ENCODE measurements at places on chromosomes 6 and 20.

- no peak for DNase-seq
These were observed 136.4 kb downstream of the LINC00237 start for GRCh38 chr20:20969701-20970280.

- DNase-seq: no peak
These were observed 811.5 kb downstream of the TENT5A start for GRCh38 chr6:80940976-80941375.

DNA sequence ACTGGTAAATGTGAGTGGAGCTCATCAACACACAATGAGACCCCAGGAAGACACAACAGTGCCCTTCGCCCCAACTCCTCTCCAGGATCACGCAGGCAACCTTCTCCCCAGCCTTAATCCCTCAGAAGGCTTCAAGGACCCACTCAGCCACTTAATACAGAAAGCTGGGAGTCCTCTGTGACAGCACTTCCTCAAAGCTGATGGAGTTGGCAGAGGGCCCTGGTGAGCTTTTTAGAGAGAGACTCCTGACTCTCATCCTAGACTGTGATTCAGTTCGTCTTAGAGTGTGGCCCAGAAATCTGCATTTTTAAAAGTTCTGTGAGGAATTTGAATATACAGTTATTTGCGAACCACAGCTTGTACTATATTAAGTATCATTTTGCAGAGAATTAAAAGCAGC is 187.7 kb downstream of the UST start:
- DNase-seq: no peak

DNA sequence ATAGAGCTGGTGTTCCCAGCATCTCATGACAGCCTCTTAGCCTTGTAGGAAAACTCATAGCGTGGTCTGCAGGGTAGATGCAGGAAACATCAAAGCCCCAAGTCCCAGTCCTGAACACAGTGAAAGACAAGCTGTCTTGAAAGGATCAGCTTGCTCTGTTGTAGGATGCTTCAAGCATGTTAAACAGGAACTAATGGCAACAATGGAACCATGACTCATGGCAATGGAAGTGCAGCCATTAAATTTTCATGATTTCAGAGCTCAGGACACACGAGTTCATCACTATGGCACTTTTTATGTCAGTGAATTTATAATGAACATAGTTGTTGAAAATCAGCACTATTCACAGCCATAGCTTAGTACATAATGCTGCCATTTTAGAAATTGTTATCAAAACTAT is 367.7 kb downstream of the KIF16B start:
- no peak for DNase-seq

DNA sequence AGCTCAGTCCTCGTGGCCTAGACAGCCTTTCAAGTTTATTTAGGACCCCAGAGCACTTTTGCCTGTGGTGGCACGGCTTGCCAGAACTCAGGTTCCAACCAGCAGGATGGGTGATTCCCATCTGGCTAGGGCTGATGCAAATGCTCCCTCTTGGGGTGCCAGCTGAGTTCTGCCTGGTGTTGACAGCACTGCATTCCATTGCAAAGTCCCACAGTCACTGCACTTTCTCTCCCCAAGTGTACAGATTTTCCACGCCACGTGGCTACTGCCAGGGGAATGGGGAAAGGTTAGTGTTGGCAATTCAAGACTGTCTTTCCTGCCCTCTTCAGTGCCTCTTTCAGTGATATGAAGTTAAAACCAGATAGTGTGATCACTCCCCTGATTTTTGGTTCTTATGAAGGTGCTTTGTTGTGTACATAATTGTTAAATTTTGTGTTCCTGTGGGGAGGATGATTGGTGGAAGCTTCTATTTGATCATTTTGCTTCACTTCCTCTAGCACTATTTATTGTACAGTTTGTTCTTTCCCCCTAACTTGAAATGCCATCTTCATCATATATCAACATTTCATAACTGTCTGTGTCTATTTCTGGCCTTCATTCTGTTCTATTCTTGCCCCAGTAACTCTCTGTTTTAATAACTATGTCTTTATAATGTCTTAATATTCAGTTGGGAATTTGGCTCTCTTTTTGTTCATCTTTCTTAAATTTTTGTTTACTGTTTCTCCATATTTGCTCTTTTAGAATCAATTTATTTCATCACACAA is 86.2 kb downstream of the CFAP61 start:
- no peak for DNase-seq

- DNase-seq: no peak
These were observed 391.7 kb upstream of the SPTLC3 start for GRCh38 chr20:12617076-12617475.

DNA sequence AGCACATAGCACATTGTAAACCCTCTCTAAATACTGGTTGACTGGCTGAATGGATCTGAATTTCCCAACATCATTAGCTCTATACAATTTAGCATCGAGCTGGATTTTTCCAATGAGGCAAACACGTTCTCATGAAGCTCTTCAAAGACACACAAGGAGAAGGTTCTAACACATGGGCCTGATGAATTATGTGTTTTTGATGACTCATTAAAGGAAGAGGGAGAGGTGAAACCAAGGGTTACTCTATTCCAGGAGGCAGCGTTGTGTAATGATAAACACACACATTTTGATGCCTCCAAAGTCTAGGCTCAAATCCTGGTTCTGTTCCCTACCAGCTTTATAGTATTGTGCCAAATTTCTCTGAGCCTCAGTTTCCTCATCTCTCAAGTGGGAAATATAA is 84.3 kb downstream of the PFDN4 start:
- DNase-seq: no peak

DNA sequence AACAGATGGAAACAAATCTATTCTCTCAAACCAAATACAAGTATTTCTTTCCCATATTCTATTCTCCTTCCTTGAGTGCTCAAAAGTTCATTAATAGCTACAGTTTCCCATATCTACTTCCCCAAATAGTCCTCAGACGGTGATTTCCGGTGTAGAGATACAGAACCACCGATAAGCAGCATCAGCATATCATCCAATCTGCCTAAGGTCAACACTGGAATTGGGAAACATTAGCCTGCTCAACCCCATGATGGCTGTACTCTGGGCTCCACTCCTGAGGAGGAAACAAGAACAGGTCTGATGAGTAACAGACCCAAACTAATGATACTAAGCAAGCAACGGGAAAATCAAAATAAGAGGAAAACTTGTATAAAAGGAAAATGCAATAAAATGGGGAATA is 115.6 kb downstream of the EPB41L2 start:
- no peak for DNase-seq

DNA sequence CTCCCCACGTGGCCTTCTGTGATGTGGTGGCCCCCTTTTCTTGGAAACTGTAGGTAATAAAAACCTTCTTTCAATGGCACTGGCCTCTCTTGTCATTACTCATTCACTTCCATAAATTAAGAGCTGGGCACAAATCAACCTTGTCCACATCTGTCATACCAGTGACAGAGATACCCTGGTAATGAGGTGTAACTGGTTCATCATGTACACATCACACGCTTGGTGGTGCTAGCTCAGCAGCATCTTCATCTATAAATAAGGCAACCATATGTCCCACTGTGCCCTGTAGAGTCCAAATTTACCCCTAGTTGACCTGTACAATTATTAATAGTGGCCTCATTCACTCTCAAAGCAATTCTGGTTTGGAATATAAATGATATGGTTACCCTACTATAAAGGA is 245.6 kb downstream of the HIVEP2 start:
- no peak for DNase-seq

All from T-helper 17 cell (primary cell).